G401 (cell line): ENCODE measurements at places on chromosomes 11 and 22. TPM values are rescaled to one million over a fixed set of nuclear protein-coding genes. Genes with fewer than 3 reads are reported as not detected.

FANCF gene
- 16.6 and 21.1 TPM in 2 replicates for total RNA-seq

SLC25A45 gene
- 1.1 TPM in 1 of 2 replicates, not detected in the other for total RNA-seq

SLC37A4 gene
- total RNA-seq: 9.9 and 15.5 TPM in 2 replicates

ANO5 gene
- total RNA-seq: 1.1 and 1.6 TPM in 2 replicates

COA4 gene
- total RNA-seq: 112 and 125 TPM in 2 replicates

GVQW3 gene
- 1.4 and 5.2 TPM in 2 replicates for total RNA-seq

MICALL1 gene
- total RNA-seq: 20.4 and 27.6 TPM in 2 replicates

C22orf15 gene
- not detected in 2 replicates for total RNA-seq

KCNJ1 gene
- not detected in 2 replicates for total RNA-seq

DEFB131B gene
- total RNA-seq: not detected in 2 replicates

MFRP gene
- total RNA-seq: 0.25 and 7.3 TPM in 2 replicates

EPS8L2 gene
- 18.2 and 27.9 TPM in 2 replicates for total RNA-seq

ARHGEF17 gene
- total RNA-seq: 19.9 and 31.0 TPM in 2 replicates

CRYBB3 gene
- not detected in 2 replicates for total RNA-seq
